Bronchial epithelial cell (primary cell): ENCODE measurements at places on chromosomes 2 and 18.

GRCh38 chr2:45812011-45812500 is 160.6 kb downstream of the PRKCE start:
- peak; percentile 86 for DNase-seq

DNA sequence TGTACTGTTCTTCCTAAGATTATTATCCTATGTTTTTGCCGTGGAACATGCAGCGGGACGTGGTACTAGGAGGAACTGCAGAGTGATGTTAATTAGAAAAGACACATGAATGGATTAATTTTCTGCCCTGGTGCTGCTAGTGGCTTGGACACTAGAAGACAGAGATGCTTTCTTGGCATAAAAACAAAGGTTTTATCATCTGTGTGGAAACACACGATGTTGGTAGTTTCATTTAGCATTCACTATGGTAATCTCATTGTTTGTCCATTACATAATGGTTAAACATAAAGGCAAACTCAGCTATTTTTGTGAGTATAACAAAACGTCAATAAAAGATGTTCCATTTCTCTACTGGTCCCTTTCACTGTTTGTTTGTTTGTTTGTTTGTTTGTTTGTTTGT is 22.8 kb downstream of the COL6A3 start:
- no peak for DNase-seq

DNA sequence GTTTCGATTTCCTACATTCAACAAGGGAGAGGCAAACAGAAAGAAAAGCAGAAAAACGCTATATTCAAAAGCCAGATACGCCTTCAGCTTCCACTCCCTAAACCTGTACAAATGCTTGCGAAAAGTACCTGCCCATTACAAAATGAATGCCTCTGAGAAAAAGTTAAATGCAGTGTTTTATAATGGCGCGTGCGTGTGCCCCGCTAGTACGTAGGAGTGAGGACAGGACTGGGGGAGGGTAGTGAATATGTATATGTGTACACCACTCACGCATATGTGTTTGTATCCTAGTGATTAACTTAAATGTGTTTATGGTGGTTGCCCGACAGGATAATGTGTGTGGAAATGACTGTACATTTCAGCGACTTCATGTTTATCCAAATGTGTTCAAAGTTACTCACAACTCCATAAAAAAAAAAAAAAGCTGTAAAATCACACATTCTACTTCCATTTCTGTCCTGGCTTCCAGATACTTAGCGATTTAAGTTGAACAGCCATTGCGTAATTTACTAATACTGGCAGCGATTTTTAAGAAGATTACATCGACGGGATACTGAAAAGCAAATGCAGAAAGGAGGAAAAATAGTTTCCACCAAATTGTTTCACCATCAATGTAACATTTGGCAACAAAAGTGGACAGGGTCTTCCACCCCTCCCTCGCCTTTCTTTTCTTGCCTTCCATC is 1.3 kb downstream of the NEUROD1 start:
- DNase-seq, result no peak

DNA sequence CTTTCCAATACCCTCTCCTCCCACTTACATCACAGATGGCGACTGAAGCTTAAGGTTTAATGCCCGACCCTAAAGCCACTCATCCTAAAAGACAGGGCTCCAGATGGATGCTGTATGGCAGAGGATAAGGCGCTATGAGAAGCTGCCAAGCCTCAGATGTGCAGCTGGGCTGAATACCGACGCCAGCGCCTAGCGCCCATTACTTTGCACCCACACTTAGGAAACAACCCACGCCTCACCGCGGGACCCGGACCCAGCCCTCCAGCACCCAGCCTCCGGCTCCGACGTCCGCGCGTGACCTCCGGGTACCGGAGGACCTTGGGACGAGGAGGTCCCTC is 335 bp downstream of the TRAK2 start:
- peak; percentile 27 for DNase-seq

DNA sequence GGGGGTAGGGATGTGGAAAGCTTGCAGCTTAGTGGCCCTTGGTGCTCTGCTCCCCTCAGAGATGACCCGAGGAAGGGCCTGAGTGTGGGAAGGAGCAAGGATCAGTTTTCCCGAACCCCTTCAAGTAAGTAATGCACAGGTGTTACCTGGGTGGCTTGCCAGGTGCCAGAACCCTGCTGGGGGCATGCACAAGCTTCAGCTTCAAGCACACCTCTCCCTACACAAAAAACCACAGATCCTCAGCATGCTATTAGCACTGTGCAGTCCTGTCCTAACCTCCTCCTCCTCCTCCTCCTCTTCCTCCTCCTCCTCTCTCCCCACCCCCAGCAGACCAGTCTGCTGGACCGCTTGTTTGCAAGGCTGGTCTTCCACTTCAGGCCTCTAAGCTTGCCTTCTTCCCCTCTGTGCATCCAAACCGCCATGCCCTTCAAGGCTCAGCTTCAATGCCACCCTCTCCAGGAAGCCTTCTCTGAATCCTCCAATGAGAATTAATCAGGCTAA is 114.8 kb downstream of the ACAA2 start:
- no peak for DNase-seq

DNA sequence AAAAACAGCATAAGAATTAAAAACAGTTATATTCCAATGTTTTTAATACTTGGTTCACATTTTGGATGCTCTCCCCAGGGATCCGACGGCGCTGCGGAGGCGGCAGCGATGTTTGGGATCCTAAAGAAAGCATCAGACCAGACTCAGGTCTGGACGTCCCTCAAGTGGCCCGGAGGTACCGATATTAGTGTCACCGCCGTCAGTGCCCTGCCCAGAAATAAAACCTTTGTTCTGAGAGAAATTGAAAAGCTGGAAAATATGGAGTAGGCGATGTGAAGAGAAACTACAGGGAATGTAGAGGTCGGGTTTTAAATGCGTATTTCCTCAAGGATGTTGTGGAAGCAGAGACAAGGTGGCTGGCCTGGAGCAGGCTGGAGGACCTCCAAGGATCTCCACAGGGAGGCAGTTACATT is 683 bp upstream of the TBC1D8 start:
- DNase-seq, result no peak

DNA sequence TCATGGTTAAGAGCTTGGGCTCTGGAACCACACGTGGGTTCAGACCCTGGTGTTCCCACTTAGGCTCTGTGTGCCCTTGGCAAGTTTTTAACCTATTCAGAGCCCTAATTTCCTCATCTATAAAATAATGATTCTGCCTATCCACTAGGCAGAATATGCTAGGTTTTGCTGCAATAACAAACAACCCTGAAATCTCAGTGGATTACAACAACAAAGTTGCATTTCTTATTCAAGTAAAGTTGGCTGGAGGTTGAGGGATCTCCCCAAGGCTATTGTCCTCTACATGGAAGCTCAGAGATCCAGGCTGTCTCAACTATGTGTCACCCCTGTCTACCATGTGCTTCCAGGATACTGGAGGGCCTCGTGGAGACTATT is 275.4 kb upstream of the SIX2 start:
- no peak for DNase-seq

DNA sequence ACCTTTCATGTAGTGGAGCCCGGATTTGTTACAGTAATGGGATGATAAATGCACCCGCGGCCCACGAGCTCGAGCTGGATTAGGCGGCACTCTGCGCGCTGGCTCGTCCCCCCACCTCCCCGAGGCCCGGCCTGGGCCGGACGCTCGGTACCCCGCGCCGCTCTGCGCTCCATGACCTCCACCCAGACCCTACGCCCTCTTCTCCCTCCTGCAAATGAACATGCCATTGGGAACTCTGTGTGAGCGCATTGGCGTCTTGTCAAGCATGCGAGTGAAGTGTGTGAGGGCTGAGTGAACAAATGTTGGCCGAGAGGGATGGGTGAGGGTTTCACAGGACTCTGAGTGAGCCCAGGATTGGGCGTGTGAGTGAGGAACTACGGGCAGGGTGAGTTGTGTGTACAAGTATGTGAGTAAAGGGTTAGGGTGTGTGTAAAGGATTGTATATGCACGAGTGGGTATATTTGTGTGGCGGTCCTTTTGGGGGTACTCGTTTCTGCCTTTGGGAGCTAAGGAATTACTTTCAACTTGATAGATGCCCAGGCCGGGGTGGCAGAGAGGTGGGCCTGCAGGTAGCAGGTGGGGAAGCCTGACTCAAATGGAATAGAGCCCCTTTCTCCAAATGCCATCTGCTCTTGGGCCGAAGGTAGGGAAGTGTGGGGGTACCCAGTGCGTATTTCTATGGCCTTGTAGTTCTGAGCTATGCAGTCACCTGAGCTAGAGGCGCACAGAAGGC is 2.9 kb upstream of the EN1 start:
- DNase-seq, result no peak

DNA sequence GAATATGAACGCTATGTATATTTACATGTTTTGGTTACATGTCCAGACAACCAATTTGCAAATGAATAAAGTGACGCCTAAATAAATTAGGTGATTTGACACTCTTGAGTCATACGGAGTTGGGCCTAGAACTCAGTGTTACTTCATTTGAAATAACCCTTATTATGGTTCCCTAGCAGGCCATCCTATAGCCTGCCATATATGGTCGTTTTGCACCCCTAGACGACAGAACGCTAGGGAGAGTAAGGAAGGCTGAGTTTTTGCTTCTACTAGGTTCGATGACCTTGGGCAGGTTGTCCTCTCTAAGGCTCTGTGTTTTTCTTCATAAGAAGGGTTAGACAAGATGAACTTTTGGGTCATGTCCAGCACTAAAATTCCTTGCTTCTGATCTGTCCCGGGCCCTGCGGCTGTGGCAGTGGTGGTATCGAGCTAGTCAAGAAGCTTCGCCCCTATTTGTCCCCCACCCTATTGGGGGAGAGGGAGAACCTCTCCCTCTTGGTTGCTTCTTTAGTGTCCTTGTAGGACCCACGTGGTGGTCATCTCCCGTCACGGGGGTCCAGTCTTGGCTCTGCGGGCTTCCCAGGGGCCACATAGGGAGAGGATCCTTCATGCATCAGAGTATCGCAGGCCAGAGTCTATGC is 574 bp upstream of the EML4 start:
- DNase-seq, result no peak

DNA sequence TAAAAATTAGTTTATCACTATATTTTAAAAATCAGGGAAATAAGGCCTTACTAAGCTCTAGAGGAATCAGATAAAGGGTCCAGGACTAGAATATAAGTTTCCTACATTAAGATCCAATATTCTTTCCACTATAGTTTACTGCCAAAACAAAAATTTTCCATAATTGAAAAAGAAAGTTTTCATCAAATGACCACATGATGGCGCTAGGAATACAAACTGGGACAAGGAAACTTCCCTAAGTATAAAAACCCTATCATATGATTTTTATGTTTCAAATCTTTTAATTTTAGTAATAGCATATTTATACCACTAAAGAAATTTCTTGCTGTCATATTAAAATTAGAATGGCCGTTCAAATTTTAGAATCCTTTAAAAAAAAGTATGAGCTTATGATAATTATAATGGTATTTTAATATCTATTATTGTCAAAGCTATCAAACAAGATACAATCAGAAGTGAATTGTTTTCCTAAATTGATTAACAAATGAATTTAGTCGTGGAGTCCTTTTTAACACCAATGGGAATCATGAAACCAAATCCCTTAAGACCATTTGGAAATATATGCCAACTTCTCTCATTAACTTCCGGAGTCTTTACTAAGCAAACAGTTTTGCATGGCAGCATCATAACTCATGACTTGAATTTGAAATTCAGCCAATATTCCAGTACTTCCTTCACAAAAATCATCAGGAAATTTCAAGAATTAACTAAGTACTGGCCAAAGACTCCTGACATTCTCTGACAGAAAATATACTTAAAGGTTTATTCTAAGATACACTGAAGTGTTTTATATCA is 70.3 kb downstream of the SCN1A start:
- DNase-seq, result peak; percentile 82

- peak; percentile 84 for DNase-seq
Measured at GRCh38 chr2:129008055-129008880, 689.6 kb upstream of the HS6ST1 start.
